Neural progenitor cell (in vitro differentiated cells): ENCODE measurements at places on chromosomes 12 and 14. TPM values are rescaled to one million over a fixed set of nuclear protein-coding genes. Genes with fewer than 3 reads are reported as not detected.

DNA sequence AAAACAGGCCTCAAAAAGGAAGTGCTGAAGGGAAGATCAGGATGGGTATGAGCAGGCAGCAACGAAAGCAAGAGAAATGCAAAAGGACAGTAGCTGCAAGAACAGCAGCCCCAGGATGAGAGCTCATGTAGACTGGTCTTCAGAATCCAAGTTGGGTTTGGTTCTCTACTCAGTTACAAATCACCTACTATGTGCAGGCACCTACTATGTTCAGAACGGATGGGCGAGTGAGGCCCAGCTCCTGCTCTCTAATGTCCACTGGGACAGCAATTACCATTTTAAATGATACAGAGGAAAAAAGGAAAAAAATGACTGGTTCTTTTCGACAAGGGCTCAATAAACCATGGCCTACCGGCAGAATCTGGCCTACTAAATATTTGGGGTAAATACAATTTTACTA is 88.5 kb downstream of the RBM19 start:
- DNase-seq: no peak
- no peak overlapping the region for H3K27ac ChIP-seq
- H3K4me3 ChIP-seq: no peak overlapping the region
- H3K27me3 ChIP-seq: no peaks in the 10 kb centered on the region
- peaks cover 8% of the 10 kb centered on the region for H3K4me1 ChIP-seq

Gene DCP1B
- 20.2 and 25.8 TPM in 2 replicates for total RNA-seq

- no peaks in the 10 kb centered on the region for H3K36me3 ChIP-seq
- no peaks in the 10 kb centered on the region for H3K27me3 ChIP-seq
- no peak overlapping the region for H3K27ac ChIP-seq
- H3K4me1 ChIP-seq: no peaks in the 10 kb centered on the region
Observed at GRCh38 chr14:105272623-105273022, 24.3 kb downstream of the BTBD6 start.

DNA sequence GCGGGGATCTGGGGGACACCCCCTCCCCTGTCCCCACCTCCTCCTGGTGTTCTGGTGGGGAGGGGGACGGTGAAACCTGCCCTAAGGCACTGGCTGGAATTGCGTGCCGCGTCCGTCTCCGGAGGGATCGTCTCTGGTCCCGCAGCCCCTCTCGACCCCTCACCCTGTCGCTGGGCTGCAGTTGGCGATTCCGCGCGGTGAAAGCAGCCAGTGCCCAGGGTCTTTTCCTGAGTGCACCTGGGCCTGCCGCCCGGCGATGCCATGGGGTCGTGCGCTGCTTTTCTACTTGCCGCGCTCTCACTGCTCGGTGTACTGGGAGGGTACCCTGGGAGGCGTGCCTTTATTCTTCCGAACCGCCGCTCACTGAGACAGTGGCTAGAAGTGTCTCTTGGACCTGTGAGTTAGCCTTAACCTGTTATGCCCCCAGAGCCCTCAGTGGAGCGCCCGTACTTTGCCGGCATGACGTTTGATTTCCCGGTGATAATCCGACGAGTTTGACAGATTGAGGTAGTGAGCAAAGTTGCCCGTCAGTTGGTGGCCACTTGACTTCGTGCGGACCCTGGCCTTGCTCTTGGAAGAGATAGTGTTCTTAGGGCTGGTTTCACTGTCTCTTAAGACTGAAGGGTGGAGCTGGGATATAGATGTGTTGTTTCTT is 788 bp downstream of the SFSWAP start:
- no peaks in the 10 kb centered on the region for H3K27me3 ChIP-seq
- peak overlapping the region; percentile 88 for H3K4me3 ChIP-seq
- H3K36me3 ChIP-seq: peaks cover 17% of the 10 kb centered on the region
- H3K27ac ChIP-seq: no peak overlapping the region
- peak; percentile 21 for DNase-seq
- peaks cover 15% of the 10 kb centered on the region for H3K4me1 ChIP-seq

Gene OTOGL
- 0.13 and 0.77 TPM in 2 replicates for total RNA-seq

Gene SERPINA5
- total RNA-seq: 3.1 and 3.5 TPM in 2 replicates

Gene CEP290
- 25.4 and 32.1 TPM in 2 replicates for total RNA-seq

- DNase-seq: no peak
- no peaks in the 10 kb centered on the region for H3K4me1 ChIP-seq
- no peak overlapping the region for H3K4me3 ChIP-seq
Observed at GRCh38 chr14:96631621-96632362, 129.6 kb downstream of the PAPOLA start.

DNA sequence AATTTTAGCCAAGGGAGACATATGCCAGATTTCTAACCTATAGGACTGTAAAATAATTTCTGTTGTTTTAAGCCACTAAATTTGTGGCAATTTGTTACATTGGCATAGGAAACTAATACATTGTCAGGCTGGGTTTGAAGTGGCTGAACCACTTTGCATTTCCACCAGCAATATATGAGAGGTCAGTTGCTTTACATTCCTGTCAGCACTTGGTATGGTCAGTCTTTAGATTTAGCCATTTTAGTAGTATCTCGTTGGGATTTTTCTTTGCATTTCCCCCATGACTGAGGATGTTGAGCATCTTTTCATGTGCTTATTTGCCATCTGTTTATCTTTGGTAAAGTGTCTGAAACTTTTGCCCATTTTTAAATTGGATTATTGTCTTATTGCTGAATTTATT is 3.9 kb downstream of the PALS1 start:
- no peak overlapping the region for H3K27ac ChIP-seq
- peaks cover 5% of the 10 kb centered on the region for H3K27me3 ChIP-seq
- no peaks in the 10 kb centered on the region for H3K36me3 ChIP-seq
- DNase-seq: no peak

Gene NFE2
- total RNA-seq: 2.8 and 4.3 TPM in 2 replicates

Gene RGS6
- total RNA-seq: 0.80 and 2.0 TPM in 2 replicates

Gene RNASE7
- total RNA-seq: not detected in 2 replicates

Gene OLR1
- not detected in 2 replicates for total RNA-seq

GRCh38 chr12:5742258-5742657 is 202.8 kb downstream of the ANO2 start:
- no peak overlapping the region for H3K4me3 ChIP-seq
- DNase-seq: no peak
- H3K27me3 ChIP-seq: no peaks in the 10 kb centered on the region

Gene INHBC
- 0.06 TPM in 1 of 2 replicates, not detected in the other for total RNA-seq

Gene GYS2
- not detected in 2 replicates for total RNA-seq

DNA sequence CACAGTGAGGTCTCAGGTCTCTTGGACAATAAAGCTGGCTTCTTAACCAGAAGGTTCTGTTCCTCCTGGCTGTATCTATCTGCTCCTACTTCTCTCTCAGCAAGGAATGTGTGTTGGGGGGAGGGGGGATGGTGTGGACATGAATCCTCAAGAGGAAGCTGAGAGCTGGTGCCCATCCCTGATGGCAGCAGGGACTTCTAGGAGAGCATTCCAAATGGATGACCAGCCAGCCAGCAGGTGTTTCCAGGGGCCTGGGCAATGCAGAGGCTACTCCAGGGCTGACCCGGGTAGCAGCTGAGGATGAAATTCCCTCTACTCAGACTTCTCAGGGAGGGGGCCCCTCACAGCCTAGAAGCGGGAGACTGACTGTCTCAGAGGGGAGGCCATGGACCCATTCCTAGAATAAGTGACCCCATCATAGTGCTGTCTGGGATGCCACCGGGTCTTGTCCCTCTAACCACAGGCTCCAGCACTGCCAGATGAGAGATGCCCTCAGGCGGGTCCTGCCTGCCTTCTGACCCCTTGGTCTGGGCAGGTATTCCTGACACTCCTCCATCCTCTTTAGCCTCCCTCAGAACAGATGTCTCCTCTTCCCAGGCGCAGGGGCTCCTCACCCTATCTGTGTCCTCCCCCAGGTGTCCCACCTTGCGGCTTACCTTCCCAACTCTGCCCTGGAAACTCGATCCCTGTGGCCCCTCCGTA is 1.2 kb downstream of the RAB15 start:
- H3K4me3 ChIP-seq: peak overlapping the region; percentile 95
- H3K27ac ChIP-seq: no peak overlapping the region
- DNase-seq: no peak
- H3K36me3 ChIP-seq: no peaks in the 10 kb centered on the region

DNA sequence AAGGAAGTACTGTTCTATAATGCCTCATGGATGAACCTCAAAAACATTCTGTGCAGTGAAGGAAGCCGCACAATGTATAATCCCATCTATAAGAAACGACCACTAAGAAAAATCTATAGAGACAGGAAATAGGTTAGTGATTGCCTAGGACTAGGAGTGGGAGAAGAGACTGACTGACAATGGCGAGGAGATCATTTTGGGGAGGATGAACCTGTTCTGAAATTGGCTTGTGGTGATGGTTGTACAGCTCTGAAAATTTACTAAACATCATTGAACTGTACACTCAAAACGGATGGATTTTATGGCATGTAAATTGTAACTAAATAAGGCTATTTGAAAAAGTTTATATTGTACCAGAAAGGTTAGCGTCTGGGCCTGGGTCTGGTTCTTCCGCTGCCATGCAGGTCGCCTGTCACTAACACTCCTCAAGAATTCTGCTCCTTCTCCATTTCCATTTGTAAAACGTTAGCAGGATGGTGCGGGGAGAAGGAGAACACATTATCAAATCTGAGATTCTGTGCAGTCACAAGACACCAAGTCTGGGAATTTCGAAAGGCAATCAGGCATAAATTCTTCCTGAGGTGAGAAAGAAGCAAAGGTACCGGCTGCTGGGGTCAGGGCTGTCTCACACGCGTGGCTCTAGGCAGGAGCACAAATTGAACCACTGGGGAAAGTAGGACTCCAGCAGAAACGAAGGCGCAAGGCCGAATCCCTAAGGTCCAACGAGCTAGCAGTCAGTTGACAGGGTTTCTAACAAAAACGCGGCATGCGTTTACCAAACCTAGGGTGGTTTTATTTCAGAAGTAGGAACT is 845 bp upstream of the COCH start:
- H3K27ac ChIP-seq: no peak overlapping the region
- H3K36me3 ChIP-seq: no peaks in the 10 kb centered on the region
- H3K27me3 ChIP-seq: peaks cover 49% of the 10 kb centered on the region
- H3K4me1 ChIP-seq: peaks cover 11% of the 10 kb centered on the region

GRCh38 chr12:73106896-73107295 is 834.7 kb downstream of the TRHDE start:
- H3K36me3 ChIP-seq: no peaks in the 10 kb centered on the region
- no peaks in the 10 kb centered on the region for H3K27me3 ChIP-seq
- DNase-seq: no peak
- no peaks in the 10 kb centered on the region for H3K4me1 ChIP-seq

DNA sequence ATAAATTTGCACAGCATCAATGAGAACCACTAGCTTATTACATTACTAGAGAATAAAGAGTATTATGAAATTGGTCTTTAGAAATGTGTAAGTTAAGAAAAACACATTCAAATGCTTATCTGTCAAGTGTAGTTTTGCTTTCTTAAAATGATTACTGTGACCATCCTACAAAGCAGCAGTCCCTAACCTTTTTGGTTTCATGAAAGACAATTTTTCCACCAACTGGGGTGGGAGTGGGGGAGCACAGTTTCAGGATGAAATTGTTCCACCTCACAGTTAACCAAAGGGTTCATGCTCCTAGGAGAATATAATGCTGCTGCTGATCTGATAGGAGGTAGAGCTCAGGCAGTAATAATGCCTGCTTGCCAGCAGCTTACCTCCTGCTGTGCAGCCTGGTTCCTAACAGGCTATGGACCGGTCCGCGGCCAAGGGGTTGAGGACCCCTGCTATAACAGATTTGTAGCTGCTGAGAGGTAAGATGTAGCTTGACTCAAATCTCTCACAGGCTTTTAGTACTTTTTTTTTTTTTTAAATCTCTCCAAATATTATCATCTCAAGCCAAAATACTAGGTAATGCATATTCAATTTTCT is 45.4 kb downstream of the PPP4R3A start:
- DNase-seq: peak; percentile 66
- no peak overlapping the region for H3K27ac ChIP-seq
- peaks cover 4% of the 10 kb centered on the region for H3K4me1 ChIP-seq
- no peaks in the 10 kb centered on the region for H3K27me3 ChIP-seq

DNA sequence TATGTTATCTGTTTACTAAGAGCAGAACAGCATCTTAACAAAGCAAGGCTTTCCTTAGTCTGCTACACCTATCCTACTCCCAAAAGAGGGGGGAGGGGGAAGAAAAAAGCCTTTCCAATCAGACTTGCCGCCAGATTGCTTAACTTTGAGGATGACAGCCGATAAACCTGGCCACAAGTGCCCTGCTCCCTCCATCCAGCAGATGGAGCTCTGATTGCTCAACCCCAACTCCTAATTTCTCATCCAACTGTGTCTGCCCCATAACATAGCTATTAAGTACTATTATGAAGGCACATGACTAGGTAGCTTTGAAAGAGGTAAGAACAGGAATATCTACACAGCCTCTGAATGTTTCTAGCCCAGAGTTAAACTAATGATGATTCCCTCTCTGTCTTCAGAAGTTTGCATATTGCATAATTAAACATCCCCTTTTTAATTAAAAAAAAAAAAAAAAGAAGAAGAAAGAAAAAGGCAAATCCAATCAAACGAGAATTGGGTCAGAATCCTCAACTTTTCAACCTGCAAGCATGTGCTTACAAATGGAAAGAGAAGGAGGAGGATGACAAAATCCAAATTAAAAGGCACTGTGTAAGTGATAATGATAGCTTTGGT is 247.4 kb downstream of the GALC start:
- no peaks in the 10 kb centered on the region for H3K36me3 ChIP-seq
- no peak overlapping the region for H3K4me3 ChIP-seq
- H3K27me3 ChIP-seq: no peaks in the 10 kb centered on the region

- no peak overlapping the region for H3K4me3 ChIP-seq
- no peak for DNase-seq
- H3K4me1 ChIP-seq: peaks cover 29% of the 10 kb centered on the region
- H3K36me3 ChIP-seq: no peaks in the 10 kb centered on the region
- H3K27ac ChIP-seq: no peak overlapping the region
Observed at GRCh38 chr12:473198-473597, 13.5 kb downstream of the B4GALNT3 start.
